ENCODE measurements at places on chromosomes 2 and 18.

DNA sequence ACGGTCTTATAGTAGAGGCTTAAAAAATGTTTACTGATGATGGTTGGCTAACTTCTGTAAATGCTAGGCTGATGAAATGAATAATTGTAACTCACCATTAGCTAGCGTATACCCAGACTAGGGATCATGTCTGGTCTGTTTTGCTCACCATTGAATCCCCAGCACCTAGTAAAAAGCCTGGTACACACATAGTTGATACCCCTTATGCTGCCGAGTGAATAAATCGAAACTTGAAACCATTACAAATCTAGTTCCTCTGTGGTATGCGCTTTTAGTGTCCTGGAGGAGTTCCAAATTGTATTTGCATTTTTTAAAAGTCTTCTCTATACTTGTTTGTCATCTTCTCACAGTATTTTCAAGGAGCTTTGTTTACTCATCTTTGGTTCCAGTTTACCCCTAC lies 1.3 kb downstream of the TAF1B start:
- H3K27me3 ChIP-seq, result no peaks in the 10 kb centered on the region
- H3K4me3 ChIP-seq, result peak overlapping the region; percentile 85
- no peaks in the 10 kb centered on the region for H3K36me3 ChIP-seq
- no peaks in the 10 kb centered on the region for H3K4me1 ChIP-seq
- peak overlapping the region; percentile 94 for H3K27ac ChIP-seq
- DNase-seq, result no peak

- DNase-seq, result no peak
- no peak overlapping the region for H3K27ac ChIP-seq
- H3K4me1 ChIP-seq, result no peaks in the 10 kb centered on the region
Observed at GRCh38 chr18:51811883-51812282, 528.1 kb upstream of the DCC start.

DNA sequence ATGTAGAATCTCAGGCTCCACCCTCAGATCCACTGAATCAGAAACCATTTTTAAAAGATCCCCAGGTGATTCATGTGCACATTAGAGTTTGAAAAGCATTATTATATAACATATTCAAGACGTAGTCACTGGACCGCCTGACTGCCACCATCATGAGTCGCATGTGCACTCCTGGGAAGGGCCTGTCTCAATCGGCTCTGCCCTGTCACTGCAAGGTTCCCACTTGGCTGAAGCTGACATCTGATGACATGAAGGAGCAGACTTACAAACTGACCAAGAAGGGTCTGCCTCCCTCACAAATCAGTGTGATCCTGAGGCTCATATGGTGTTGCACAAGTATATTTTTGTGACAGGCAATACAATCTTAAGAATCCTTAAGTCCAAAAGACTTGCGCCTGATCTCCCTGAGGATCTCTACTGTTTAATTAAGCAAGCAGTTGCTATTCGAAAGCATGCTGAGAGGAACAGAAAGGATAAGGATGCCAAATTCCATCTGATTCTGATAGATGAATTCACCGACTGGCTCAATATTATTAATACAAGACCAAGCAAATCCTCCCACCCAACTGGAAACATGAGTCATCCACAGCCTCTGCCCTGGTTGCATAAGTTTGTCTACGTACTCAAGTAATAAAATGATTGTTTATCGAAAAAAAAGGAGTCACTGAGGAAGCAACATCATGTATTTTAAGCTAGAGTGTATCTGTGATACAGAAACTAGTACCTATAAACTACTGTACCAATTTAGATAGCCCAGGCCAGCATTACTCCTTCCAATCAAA lies 26.2 kb downstream of the ATAD2B start:
- H3K27me3 ChIP-seq, result no peaks in the 10 kb centered on the region
- no peak for DNase-seq
- no peaks in the 10 kb centered on the region for H3K4me1 ChIP-seq

DNA sequence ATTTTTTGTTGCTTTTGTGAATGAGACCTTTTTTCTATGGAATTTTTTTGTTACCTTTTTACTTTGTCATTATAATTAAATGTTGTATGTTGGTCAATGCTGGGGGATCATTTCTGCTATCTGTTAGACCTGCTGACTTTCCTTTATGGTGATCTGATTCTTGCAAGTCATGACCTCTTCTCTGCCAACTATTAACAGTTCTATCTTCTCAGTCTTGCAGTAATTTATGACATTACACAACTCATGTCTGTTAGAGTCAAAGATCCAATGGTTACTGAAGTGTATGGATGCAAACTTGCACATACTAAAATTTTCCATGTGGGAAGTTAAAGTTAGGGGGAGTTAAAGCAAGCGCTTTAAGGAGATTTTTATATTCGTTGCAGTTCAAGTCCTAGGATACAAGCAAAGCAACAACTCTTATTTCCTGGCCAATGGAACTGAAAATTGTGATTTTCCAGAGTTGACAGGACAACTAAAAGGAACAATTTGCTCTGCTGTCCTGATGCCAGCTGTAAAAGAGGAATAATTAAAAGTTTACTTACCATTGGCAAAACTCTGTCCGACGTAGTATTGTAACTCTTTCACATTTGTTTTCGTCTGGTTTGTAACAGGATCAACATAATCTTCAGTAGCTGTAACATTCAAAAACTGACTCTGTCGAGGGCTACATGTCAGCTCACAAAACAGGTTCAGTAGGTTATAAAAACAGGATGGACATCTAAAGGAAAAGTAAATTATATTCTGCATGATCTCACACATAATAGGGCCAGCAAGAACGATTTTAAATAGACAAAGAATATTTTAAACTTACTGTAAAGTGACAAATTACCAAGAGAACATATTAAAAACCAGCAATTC lies 17.8 kb downstream of the NPC1 start:
- no peaks in the 10 kb centered on the region for H3K36me3 ChIP-seq
- peak overlapping the region; percentile 38 for H3K27ac ChIP-seq
- H3K27me3 ChIP-seq, result no peaks in the 10 kb centered on the region

GRCh38 chr2:238345297-238345968 lies 25.1 kb downstream of the TRAF3IP1 start:
- no peaks in the 10 kb centered on the region for H3K4me1 ChIP-seq
- no peaks in the 10 kb centered on the region for H3K27me3 ChIP-seq
- no peak overlapping the region for H3K27ac ChIP-seq
- no peaks in the 10 kb centered on the region for H3K36me3 ChIP-seq
- no peak overlapping the region for H3K4me3 ChIP-seq

GRCh38 chr2:70870790-70871189 lies 35.2 kb upstream of the CD207 start:
- no peak overlapping the region for H3K4me3 ChIP-seq
- H3K4me1 ChIP-seq, result peaks cover 2% of the 10 kb centered on the region
- DNase-seq, result no peak
- no peaks in the 10 kb centered on the region for H3K36me3 ChIP-seq
